Neural crest cell (in vitro differentiated cells): ENCODE measurements at places on chromosomes 6 and 20.

GRCh38 chr20:47143657-47144056, 212.8 kb downstream of the ZMYND8 start:
- DNase-seq, result no peak

- no peak for DNase-seq
Observed at GRCh38 chr6:4606016-4606415, 170.2 kb upstream of the CDYL start.

DNA sequence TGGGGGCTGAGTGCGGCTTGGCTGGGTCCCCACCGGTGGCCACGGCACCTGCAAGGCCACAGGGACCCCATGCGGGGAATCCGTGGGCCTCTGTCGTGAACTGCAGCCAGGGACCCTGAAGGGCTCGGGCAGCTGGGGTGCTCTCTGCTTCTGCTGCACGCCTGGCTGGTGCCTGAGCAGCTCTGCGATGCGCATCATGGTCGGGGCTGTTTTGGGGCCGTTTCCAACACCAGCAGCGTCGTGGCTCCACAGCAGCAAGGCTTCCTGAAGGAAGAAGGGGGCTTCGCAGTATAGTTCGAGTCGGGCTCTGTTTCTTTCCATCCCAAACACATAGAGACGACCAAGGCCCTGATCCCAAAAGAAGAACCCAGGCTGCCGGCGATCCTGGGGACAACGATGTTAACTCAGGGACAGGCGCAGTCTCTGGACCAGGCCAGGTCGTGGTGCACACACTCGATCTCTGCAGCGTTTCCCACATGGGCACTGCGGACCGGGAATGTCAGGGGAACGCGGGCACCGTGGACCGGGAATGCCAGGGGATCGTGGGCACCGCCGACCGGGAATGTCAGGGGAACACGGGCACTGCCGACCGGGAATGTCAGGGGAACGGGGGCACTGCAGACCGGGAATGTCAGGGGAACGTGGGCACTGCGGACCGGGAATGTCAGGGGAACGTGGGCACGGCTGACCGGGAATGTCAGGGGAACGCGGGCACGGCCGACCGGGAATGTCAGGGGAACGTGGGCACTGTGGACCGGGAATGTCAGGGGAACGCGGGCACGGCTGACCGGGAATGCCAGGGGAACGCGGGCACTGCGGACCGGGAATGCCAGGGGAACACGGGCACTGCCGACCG, 36.8 kb upstream of the BHLHE23 start:
- DNase-seq, result no peak

- DNase-seq, result no peak
Observed at GRCh38 chr6:102064142-102064541, 670.6 kb downstream of the GRIK2 start.

- DNase-seq, result peak; percentile 24
Observed at GRCh38 chr20:32894026-32894483, 35.3 kb downstream of the EFCAB8 start.
